ENCODE measurements at places on chromosomes 12 and 14.

DNA sequence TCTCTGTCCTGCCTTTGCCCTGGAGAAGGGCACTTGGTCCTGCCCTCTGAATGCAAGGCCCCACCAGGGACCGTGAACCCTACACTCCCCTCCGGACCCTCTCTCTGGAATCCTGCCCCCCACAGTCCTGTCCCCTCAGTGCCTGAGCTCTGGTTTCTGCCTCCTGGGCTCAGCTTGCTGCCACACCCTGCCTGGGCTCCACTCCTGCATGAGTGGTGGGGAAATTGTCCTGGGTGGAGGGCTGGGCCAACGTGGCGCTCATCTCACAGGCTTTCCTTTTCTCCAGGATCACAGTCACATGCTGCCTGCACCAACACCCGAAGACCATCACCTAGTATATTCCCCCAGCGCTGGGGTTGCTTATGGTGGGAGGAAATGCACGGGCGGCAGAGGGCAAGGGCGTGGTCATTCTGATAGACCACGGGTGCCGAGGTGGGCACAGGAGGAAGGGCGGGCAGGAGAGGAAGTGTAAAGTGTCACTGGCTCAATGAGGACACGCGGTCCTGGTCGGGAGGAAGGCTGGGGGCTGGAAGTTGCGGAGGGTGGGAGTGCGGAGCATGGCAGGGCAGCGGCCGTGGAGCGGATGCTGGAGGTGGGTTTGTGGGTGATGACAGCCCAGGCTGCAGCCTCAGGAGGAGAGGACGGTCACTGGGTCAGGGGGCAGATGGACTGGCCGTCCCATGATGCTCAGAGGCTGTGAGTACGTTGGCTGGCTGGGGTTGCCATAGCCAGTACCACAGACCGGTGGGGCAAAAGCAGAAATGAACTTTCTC is 99.5 kb downstream of the KIF26A start:
- H3K27ac ChIP-seq: no peak overlapping the region
- no peak overlapping the region for H3K4me3 ChIP-seq
- peaks cover 4% of the 10 kb centered on the region for H3K27me3 ChIP-seq
- no peaks in the 10 kb centered on the region for H3K4me1 ChIP-seq
- H3K36me3 ChIP-seq: peaks cover 3% of the 10 kb centered on the region
- no peak for DNase-seq

GRCh38 chr14:25049568-25050268 is at the start of gene STXBP6:
TSS of gene STXBP6 (minus strand) at chr14:25050147. CDS start at chr14:24974818, 75,329 bp downstream.
- H3K36me3 ChIP-seq: no peaks in the 10 kb centered on the region
- peak within 1 kb of the TSS; percentile 93 for H3K27ac ChIP-seq
- DNase-seq: peak; percentile 85
- H3K4me3 ChIP-seq: peak within 1 kb of the TSS; percentile 93

DNA sequence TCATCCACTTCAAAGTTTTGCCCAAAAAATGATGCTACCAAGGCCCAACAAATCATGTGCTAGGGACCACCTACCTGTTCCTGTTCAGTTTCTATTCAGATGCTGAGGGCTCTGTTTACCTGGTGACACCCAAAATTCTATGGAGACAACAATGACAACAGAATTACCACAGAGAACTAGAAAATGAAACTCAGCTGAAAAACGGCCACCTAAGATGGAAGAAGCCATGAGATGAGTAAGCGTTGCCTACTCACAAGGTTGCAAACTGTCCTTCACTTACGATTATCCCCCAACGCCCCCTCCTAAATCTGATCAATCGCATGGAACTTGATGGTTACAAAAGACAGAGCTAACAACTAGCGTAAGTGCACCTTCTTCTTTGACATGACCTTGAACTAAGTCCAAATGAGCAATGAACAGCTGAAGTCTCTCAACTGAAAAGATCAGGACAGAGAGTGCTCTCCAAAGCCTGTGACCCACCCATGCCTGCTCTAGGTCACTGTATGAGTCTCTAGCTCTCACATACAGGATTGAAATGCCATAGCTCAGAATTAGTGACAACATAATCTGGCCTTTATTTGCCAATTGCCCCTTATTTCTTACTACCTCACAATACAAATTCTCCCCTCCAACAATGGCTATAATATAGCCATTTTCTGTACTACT is at the start of gene RNASE11:
RNASE11 (minus strand) TSS at position 513 of the 666 bp plus-strand sequence.
- no peaks in the 10 kb centered on the region for H3K36me3 ChIP-seq
- H3K4me1 ChIP-seq: no peaks in the 10 kb centered on the region
- no peak within 1 kb of the TSS for H3K27ac ChIP-seq
- no peak within 1 kb of the TSS for H3K4me3 ChIP-seq

DNA sequence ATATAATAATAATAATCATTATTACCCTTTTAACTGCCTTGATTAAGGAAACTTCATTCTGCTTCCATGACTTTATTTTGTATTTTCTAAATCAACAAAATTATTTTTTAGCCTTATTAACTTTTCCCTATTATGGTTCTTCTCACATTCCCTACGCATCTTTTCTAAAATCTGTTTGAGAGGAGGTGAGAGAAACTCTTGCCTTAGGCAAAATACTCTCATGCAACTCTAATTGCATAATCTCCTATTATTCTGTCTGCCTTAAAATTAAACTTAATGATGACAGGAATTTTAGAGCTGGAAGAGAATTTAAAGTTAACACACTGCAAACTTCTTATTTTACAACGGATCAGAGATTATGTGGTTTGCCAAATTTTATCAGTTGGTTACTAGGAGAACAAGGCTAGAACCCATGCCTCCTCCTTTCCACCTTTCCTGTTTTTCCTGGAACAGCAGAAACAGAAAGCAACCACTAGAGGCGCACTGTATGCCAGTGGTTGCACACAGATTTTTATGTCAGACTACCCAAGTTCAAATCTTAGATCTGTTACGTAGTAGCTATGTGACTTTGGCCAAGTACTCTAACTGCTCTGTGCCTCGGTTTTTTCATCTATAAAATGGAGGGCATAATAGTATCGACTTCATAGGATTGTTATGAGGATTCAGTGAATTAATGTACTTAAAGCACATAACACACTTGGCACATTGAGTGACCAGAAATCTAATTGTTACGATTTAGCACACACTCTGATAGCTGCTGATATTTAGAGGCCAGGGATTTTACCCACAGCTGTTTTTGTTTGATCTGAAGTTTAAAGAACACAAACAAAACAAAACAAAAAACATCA is 4.3 kb upstream of the BRMS1L start:
- peaks cover 6% of the 10 kb centered on the region for H3K27me3 ChIP-seq
- H3K36me3 ChIP-seq: no peaks in the 10 kb centered on the region
- DNase-seq: no peak
- H3K4me3 ChIP-seq: no peak overlapping the region
- H3K4me1 ChIP-seq: peaks cover 3% of the 10 kb centered on the region

All from mesothelial cell of epicardium (in vitro differentiated cells).